ENCODE measurements at places on chromosomes 4 and X.

DNA sequence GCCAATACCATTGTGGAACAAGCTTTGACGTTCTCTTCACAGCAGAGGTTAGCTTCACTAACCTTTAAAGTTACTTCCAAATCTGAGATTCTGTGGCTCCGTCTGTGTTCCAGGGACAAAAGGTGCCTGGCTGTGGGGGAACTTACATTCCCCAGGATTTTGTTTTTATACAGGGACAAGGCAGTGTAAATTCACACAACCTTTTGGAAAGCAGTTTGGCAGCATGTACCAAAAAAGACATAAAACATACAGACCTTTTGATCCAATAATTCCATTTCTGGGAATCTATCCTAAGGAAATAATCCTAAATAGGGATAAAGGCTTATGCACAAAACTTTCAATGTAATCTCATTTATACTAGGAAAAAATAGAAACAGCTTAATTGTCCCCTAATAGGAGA, 8.9 kb upstream of the C1QTNF7 start:
- no peak for DNase-seq

- DNase-seq: peak; percentile 49
These were observed 120.8 kb downstream of the SMIM20 start for GRCh38 chr4:26034849-26035248.

DNA sequence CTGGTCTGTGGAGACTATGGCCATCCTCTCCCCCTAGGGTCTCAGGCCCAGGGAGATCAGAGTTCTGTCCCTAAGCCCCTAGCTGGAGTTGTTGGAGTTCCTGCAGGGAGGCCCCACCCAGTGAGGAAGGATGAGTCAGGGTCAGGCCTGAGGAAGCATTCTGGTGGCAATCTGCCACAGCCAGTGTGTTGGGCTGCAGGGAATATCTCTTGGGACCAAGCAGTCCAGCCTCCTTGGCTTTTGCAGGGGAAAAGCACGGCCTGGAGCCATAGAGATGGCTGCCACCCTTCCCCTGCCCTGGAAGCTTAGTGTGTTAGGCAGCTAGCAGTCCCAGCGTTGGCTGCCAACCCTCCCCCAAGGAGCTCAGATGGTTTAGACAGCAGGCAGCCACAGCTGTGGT, 202.4 kb downstream of the RTL9 start:
- DNase-seq: no peak

GRCh38 chrX:33211356-33212260, at the start of gene DMD:
Gene DMD, minus strand, starts transcription at chrX:33211549. Its CDS starts 237 bp downstream, at chrX:33211312.
- DNase-seq: no peak

GRCh38 chr4:100208459-100208858, 18.2 kb upstream of the DDIT4L start:
- no peak for DNase-seq

DNA sequence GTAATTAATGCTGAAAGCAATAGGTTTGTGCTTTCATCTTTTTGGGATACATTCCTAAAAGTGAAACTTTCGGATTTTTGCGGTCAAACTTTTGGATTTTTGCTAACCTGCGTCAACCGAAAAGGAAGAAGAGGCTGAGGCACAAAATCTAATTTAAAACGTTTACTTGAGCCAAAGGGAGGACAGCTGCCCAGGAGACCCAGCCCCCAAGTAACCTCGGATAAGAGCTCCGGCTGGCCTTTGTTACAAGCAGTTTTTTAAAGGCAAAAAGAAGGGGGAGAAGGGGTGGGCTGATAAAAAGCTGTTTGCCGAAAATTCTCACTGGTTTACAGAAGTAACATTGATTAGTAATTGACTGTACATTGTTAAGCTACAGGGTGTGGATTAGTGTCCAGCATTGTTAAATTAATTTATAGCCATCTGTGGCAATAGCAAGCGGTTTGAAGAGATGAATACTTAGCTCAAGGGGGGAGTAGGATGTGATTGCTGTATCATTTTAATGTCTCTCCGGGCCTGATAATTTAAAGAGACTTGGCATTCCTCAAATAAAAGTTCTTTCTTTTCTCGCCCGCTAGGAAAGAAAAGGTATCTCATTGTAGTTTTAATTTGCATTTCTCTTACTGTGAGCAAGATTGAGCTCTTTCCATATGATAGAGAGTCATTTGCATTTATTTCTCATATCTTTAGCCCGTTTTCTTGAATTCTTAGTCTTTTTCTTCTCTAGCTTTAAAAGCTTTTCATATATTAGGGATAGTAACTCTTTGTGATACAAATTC, 59.1 kb upstream of the USP9X start:
- DNase-seq: no peak

DNA sequence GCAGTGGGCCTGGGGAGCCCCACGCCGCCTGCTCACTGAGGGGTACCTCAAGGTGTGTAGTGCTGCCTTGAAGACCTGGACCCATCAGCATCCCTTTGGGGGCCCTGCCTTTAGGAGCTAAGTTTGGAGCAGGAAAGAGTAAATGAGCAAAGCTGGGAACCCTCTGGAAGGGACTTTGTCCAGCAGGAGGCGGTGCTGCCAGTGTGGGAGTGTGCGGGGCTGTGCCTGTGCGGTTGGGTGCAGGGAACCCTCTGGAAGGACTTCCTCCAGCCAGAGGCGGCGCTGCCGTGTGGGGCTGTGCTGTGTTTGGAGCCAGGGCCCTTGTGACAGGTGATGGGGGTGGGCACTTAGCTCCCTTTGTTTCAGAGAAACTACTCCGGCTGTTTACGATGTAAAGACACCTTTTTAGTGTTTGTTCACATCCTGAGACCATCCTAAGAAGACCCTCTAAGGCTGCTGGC, 25.8 kb downstream of the RGS12 start:
- no peak for DNase-seq

DNA sequence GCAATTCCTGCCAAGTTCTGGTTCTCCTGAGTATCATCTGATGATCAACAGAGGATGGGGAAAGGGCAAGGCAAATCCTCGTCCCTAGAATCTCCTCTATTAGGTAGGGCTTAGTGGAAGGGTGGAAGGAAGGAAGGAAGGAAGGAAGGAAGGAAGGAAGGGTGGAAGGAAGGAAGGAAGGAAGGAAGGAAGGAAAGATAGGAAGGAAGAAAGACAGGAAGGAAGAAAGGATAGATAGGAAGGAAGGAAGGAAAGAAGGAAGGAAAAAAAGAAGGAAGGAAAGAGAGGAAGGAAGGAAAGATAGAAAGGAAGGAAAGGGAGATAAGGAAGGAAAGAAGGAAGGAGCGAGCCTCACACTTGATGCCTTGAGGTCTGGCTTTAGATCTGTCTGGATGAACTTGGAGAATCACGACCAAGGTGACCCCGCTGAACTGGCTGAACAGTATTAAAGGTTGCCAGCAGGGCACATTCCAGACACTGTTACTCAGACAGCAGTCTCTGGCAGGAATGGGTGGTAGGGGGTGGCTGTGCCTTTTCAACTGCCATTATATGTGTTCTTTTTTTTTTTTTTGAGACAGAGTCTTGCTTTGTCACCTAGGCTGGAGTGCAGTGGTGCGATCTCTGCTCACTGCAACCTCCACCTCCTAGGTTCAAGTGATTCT, 57.1 kb downstream of the MAP7D2 start:
- no peak for DNase-seq

DNA sequence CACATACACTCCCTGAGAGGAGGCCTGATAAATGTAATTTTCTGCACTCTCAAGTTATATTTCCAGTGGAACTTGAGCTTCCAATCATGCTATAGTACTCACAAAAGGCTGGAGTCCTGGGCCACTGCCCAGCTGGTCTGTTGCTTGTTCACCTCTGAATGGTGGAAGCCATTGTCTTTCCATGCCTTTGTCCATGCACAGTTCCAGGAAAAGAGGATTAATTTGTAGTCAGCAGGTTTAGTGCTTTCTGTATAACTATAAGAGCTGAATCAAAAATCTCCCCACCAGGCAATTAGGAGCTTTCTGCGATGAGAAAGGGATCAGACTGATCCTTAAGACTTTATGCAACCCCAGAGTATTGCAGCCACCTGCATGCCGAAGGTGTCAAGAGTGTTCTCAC, 195.4 kb upstream of the PGRMC2 start:
- no peak for DNase-seq

GRCh38 chrX:134691453-134691852, 33.2 kb upstream of the PLAC1 start:
- no peak for DNase-seq

GRCh38 chrX:31440546-31440945, 368.7 kb upstream of the FTHL17 start:
- no peak for DNase-seq

DNA sequence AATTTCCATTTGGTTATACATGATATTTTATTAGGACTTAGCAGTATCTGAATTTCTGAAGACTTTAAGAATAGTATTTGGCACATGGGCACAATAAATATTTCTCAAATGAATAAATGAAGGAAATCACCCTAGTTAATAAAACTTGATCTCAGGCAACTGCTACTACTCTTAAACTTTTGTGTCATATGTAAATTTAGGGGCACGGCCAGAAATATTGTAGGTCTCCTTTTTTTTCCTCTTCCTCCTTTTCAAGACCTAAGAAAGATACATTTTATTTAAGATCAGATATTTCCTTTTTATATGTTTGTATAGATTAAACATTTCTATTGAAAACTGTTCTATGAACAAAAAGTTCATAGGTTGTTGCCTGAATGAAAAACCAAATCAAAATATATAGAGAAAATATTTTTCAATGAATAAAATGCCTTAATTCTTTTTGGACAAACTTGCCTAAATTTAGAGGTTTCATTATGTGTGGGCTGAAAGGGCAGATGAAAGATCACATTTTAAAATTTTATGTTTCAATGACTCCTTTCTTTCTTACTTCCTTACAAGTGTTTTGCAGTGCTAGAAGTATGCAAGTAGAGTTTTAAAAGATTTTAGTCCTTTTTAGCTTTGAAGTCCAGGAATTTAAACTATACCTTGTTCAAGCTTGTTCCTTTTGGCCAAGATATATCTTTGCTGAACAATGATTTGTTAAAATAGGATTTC, 26.3 kb downstream of the CNKSR2 start:
- DNase-seq: no peak

- DNase-seq: no peak
These were observed 139.1 kb upstream of the PAQR3 start for GRCh38 chr4:79078339-79078738.

- no peak for DNase-seq
These were observed 171.7 kb downstream of the PAPSS1 start for GRCh38 chr4:107548211-107548905.

DNA sequence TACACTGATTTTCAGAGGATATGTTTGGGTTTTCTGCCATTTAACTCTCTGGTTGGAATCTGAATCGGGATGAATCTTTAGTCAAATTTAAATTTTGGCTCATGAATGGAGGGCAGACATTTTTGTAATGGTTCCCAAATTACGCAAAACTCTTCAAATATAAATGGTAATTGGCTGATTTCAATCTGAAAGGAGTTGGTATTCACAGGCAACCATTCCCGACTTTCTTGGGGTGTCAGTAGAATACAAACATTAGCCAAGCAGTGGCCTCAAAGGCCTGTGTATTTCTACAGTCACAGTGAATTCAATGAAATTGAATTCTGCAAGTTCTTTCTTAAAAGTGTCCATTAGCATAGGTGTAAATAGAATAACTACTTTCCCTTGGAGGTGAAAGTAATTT, 668.8 kb upstream of the PRKX start:
- DNase-seq: no peak

DNA sequence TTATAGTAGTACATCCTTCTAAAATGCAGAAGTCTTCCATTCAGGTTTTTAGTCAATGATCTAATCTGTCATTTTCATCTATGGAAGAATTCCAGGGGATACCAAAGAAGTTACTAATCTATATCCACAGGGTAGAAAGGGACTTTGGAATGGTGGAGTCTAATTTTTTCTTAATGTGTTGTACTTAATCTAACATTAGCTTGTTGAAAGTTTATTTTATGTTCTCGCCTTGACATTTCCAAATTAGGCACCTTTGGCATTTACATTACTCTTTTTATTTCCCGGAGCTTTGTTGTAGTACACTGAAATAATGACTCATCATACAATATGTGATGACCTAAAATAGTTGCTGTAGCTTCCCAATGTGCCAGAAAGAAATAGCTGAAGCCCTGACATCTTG, 91.5 kb downstream of the HTR2C start:
- DNase-seq: no peak

- no peak for DNase-seq
These were observed 449.5 kb downstream of the SPRY1 start for GRCh38 chr4:123846092-123846491.

DNA sequence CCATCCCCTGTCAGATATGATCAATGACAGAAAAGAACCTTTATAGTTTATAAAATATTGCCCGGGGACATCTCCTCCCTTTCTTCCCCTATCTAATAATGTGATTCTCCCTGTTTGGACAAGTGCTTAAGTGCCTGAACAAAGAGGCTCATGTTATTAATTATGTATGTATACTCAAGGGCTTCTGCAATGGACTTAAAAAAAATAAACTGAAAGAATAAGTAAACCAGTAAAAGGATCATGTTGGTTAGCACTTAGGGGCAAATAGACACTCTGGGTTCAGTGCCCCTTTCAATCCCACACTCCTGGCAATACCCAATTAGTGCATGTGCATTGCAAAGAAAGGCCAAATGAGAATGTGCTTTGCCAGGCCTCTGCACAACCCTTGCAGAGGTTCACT, 30.7 kb upstream of the RPS6KA6 start:
- DNase-seq: no peak

GRCh38 chr4:53713767-53714166, 122.5 kb upstream of the LNX1 start:
- DNase-seq: no peak

DNA sequence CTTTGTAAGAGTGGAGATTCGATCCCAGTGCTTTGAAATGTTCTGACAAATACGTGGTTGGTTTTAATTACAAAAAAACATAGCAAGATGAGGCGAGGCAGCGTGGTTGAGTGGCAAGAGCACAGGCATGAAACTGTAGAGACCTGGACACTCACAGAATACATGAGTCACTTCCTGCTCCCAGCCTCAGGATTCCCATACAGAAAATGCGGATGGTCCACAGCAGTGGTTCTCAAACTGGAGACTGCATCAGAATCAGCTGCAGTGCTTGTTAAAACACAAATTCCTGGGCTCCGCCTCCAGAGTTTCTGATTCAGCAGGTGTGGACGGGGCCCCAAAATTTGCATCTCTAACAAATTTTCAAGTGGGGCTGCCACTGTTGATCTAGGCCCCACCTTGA, 10.1 kb downstream of the OTOP1 start:
- DNase-seq: no peak

GRCh38 chrX:135331525-135331924, 22.2 kb downstream of the ETDC start:
- DNase-seq: no peak

GRCh38 chr4:105352826-105353225, 121.0 kb downstream of the PPA2 start:
- no peak for DNase-seq
